ENCODE measurements at places on chromosomes 7 and 10.

GRCh38 chr7:157457355-157458253 lies 120.8 kb downstream of the DNAJB6 start:
- no peak for DNase-seq

DNA sequence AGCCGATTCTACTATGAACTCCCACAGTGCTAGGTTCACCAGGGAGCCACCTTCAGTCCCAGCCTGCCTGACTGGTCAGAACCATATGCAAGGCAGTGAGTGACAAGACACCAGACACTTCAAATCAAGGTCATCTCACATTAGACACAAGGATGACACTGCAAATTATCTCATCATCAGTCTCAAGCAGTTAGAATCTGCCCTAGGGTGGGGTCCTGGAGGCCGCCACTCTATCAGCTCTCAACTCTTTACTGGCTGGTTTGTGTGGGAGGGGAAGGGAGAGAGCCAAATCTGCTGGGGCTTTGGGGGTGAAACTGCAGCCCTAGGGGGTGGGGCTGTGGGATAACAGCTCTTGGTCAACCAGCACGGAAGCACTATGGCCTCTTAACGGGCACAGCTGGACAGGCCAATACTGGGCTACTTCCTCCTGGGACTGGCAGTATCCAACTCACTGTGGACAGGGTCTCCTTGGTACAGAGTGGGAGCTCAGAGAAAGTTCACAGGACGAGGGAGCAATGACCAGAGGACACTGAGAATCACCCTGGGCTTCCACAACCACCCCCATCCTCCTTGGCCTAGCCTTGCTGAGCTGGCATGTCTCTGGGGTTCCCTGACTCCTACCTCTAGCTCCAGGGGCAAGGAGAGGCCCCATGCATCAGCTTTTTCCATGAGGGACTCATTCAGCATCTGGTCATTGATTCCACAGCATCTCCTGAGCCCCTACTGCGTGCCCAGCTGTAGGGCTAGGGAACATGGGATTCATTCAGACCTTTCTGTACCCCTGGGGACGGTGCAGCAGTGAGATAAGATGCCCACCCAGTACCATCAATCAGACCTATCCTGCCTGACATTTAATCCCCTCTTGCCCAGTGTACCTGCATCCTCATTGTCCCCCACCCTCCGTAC lies 5.4 kb downstream of the GPRIN2 start:
- DNase-seq = no peak

DNA sequence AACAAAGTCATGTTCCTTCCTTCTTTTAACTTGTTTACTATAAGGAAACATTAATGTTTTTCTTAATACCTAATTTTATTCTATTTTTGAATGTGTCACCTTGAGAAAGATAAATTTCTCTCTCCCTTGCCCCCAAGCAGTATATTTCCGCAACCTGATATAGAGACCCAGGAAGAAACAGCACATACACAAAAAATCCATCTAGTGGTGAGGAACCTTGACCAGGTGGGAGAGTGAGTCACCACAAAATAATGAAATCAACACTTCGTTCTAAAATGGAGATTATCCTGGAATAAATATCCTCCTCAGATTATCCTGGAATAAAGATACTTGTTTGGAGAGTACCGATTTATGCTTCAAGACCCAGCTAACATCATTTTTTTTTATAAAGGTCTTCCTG lies 232.9 kb upstream of the PTN start:
- no peak for DNase-seq

GRCh38 chr7:134320201-134320600 lies 3.5 kb upstream of the SLC35B4 start:
- DNase-seq = no peak

DNA sequence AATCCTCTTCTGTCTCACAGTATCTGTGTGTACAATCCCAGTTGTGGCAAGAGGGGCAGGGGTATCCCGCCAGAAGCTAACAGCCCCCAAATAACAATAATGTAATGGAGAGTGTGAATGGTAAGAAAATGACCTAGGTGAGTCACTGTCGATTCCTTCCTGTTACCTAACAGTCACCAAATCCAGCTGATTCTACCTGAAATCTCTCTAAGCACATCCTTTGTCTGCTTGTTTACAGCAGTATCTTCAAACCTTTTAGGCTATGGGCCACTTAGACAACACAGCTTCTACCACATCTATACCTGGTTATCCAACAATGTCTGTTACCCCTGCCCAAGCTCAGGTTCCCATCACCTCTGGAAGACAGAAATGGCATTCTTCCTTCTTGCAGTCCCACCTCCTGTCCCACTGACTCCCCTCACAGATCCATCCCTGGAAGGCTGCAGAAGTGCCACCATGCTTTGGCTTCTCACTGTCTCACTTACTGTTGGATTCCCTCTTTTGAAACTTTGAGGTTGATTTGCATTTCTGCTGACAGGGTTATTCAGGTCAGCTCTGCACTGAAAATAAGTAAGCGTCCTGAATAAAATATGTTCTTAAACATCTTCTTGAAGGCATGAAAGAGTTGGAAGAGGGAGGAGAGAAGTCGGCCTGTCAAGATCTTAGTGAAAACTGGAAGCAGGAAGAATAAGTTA lies 13.1 kb downstream of the PIP4K2A start:
- no peak for DNase-seq

- no peak for DNase-seq
These were observed 333.9 kb downstream of the AUTS2 start for GRCh38 chr7:69932034-69932628.

GRCh38 chr10:125562737-125563136 lies 120.2 kb downstream of the TEX36 start:
- no peak for DNase-seq

- DNase-seq = no peak
These were observed 277.8 kb downstream of the PHF14 start for GRCh38 chr7:11251436-11251835.

GRCh38 chr10:17802976-17803375 lies 6.2 kb upstream of the MRC1 start:
- no peak for DNase-seq

DNA sequence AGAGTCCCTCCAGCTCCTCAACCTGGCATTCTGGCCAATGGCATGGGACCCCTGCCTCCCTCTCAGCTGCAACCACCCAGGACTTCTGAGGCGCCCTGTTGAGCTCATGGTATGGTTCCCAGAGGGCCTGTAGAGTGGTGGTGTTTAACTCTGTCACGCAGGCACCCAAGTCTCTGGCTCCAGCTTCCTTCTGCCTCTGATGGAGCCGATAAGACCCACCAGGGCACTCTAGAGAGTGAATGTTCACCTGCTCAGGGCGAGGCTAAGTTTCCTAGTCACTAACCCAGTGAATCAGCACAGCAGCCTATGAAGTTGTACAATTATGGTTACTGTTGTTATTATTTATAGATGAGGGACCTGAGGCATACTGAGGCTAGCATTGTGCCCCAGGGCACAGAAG lies 120.4 kb downstream of the ZMIZ1 start:
- no peak for DNase-seq

- no peak for DNase-seq
These were observed 785.6 kb downstream of the REEP3 start for GRCh38 chr10:64306729-64307327.

- no peak for DNase-seq
These were observed 570.6 kb downstream of the SORCS1 start for GRCh38 chr10:106593876-106594275.

DNA sequence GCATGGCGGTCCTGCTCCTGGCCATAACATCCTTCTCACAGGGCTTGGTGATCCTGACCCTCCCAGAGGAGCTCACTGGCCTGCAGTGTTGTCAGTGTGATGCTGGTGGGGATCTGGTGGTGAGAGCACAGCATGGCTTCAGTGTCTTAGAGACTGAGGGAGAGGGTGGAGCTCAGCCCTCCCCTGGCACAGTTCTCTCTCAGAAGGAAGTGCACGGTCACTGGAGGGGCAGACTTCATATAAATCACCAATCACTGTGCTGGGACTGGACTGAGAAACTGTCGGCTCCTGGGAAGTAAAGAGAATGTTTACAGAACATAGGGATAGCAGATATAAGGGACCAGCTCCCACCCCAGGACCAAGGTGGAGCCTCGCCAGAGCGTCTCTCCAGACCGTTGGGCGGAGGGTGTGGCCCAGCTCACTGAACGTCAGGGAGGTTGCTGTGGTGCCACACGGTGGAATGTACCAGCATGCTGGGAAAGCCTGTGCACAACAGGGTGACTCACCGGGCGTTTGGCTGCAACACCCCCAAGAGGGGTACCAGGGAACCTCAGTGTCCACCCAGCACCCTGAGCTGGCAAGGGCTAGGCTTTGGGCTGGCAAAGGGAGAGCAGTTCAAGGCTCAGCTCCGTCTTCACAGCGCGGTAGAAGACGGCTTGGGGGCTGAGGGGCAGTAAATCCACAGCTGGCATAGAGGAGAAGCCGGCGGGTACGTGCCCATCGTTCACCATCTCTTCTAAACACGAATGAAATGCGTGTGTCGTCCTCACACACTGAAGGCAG lies 8.8 kb upstream of the GET4 start:
- DNase-seq = no peak

- no peak for DNase-seq
These were observed 23.9 kb downstream of the KIN start for GRCh38 chr10:7763929-7764328.

- no peak for DNase-seq
These were observed 17.7 kb downstream of the AIFM2 start for GRCh38 chr10:70114902-70115301.

GRCh38 chr7:14023838-14024237 lies 34.4 kb upstream of the ETV1 start:
- no peak for DNase-seq

DNA sequence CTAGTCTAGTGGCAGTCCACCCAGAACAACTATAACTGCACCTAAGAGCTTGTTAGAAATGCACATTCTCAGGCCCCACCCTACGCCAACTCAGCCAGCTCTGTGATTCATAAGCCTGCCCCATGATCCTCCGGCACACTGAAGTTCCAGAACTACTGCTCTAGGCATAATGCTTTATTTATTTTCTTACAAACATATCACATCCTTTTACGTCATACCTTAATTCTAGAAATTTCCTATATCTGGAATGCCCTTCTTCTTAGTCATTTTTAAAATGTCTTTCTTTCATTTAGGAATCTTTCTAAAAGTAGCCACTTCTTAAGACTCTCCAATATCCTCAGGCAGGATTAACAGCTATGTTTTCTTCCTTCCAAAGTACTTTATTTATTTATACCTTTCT lies 480.1 kb downstream of the INHBA start:
- DNase-seq = no peak

GRCh38 chr7:139675127-139676125 lies 102.4 kb downstream of the HIPK2 start:
- DNase-seq = no peak

DNA sequence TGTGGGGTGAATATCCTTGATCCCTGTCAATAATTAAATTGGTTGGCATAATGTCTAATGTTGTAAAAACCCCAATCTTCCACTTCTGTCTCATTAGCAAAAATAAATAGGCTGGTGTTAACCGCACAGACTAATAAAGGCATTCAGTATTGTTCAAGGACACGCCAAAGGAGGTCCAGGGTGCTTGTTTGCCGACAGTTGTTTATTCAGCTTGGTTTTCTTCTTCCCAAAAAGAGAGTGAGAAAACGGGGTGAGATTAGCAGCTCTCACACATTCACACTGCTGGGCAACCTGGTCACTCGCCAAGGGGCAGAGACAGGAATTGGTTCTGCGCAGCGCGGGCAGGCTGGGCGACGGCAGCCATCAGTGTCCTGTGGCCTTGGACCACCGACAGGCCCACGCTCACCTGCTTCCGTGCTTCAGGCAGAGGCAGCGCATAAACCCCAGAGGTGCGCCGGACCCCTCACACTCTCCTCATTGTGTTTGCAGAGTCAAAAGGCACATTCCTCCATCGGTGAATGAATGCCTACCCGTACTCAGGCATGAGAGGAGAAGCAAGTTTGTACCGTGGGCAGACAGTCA lies 26.2 kb upstream of the LMBR1 start:
- no peak for DNase-seq

Data from activated CD4-positive, alpha-beta T cell treated with anti-CD3 and anti-CD28 coated beads for 1 hour (primary cell).